ENCODE measurements at places on chromosomes 1 and 21.

- no peak for DNase-seq
Observed at GRCh38 chr1:3014443-3015268, 6.6 kb upstream of the ACTRT2 start.

DNA sequence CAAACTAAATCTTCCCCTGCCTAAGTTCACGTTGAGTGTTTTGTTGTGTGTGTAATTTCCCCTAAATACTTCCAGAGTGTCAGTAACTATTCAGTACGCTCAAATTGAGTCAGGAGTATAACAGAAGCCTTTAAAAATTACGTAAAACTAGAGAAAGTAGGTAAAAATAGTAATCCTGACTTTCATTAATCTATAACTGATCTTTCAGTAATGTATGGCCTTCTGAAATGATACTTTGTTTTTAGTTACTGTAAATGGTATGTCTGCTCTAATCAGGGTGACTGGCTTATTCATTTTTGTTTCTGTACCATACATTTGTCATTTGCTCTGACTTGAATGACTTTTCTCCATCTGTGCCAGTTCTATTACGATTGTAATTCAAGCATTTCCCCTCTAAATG, 29.4 kb downstream of the MIER1 start:
- no peak for DNase-seq

DNA sequence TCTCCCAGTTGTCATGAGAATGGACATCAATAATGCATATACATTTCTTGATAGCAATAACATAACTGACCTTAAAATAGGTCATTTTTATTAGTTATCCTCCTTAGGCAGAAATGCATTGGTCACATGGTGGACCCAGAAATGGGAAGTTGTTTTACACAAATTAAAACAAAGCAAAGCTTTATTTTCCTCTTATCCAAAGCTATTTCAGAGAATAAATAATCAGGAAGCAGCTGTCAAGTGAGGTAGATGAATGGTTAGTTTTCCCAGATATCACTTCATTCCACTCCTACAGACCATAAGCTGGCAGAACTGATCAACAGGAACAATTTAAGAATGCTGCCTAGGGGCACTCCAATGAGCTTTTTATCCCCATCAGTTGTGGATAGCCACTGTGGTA, 16.0 kb upstream of the OLIG1 start:
- DNase-seq = no peak

DNA sequence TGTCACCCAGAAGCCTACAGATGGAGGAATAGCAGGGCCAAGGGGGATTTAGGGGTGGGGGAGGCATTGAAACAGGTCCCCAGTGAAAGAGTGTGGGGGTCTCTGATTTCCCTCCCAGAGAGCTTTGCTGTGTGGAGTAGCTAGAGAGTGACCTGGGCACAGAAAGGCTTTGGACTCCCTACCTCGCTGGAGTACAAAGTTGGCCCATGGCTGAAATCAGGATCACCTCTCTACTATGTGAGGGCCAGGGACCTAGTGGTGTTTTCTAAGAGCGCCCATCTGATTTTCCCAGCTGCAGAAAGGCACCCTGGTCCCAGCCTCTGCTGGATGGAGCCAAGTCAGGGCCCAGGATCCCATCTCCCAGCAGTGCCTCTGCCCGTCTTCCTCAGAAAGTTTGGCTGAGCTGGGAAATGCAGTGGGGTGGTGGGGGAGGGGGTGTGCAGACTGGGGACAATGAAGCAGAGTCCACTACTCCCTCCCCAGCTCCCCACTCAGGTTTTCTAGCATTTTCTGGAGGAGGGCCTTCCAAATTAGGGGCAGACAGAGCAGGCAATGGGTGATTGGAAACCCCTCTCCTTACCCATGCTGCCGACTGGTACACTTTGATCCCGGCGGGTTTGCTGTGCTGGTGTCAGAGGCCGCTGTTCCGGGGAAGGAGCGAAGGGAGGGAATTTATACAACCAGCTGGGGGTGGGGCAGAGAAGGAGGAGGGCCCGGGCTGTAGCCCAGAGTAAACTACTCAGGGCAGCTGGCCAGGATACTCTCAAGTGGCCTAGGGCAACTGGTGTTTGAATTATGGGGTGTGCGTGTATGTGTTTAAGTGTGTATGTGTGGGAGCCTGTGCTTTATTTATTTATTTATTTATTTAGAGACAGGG, at the start of gene SELENBP1:
SELENBP1 (minus strand) TSS at position 648 of the 877 bp plus-strand sequence; CDS start at position 584, 64 bp downstream.
- DNase-seq = no peak

DNA sequence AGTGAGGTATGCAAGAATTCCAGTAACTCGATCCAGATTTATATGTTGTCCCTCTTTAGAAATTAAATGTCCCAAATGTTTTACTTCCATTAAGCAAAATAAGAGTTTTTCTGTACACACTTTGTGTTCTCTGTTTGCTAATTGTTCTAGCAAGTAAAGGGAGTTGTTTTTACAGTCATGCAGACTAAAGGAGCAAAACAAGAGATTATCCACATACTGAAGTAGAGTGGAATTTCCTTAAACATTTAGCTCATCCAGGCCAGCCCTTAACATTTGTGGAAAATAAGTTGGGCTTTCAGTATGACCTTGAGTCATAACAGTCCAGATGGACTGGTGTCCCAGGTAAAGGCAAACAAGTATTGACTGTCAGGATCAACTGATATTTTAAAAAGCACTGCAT, 44.1 kb upstream of the TINAGL1 start:
- DNase-seq = no peak

DNA sequence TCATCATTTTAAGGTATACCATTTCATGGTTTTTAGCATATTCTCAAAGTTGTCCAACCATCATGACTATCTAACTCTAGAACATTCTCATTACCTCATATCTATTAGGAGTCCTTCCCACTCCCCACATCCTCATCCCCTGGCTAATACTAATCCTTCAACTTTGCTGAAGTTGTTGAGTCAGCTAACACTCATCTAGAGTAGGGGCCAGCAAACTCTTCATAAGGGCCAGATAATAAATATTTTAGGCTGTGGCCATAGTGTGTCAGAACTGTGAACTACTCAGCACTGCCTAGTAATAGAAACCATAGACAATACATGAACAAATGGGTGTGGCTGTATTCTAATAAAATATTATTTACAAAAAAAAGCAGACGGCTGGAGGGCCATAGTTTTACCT, 43.0 kb downstream of the TOR3A start:
- DNase-seq = no peak

- no peak for DNase-seq
Observed at GRCh38 chr21:31351960-31352359, 7.9 kb upstream of the TIAM1 start.

GRCh38 chr1:218317061-218317460, 28.1 kb upstream of the TGFB2 start:
- DNase-seq = no peak

DNA sequence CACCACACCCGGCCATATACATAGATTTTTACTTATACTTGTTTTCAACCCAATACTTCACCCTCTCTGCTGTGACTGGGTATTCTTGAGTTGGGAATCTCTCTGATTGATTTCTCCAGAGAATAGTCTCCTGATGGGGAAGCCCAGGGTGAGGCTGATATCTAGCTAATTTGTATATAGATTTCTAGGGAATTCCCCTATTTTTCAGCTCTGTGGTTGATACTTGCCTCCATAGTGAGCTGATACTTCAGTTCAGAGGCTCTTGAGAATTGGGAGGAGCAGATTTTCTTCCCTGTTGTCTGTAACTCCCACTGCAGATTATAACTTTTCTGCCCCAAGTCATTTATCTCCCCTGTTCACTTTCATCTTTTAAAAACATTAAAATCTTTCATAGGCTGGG, 14.5 kb upstream of the SH3BGRL3 start:
- no peak for DNase-seq

GRCh38 chr1:187415065-187415464, 586.3 kb downstream of the PLA2G4A start:
- no peak for DNase-seq

DNA sequence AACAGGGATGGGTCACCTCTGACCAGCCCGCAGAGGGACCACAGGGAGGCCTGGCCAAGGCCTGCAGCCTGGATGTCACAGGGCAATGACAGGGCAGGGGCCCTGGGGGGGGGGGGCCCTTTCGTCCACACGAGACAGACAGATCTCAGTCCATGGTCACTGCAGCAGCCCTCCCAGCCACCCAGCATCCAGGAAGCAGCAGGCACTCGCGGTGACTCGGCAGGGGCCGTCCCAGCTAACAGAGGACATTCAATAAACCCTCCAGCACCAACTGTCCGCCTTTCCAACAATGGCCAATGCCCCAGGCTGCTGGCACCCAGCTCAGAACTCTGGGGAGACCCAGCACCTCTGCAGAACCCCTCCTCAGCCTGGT, 32.9 kb downstream of the MEGF6 start:
- no peak for DNase-seq

DNA sequence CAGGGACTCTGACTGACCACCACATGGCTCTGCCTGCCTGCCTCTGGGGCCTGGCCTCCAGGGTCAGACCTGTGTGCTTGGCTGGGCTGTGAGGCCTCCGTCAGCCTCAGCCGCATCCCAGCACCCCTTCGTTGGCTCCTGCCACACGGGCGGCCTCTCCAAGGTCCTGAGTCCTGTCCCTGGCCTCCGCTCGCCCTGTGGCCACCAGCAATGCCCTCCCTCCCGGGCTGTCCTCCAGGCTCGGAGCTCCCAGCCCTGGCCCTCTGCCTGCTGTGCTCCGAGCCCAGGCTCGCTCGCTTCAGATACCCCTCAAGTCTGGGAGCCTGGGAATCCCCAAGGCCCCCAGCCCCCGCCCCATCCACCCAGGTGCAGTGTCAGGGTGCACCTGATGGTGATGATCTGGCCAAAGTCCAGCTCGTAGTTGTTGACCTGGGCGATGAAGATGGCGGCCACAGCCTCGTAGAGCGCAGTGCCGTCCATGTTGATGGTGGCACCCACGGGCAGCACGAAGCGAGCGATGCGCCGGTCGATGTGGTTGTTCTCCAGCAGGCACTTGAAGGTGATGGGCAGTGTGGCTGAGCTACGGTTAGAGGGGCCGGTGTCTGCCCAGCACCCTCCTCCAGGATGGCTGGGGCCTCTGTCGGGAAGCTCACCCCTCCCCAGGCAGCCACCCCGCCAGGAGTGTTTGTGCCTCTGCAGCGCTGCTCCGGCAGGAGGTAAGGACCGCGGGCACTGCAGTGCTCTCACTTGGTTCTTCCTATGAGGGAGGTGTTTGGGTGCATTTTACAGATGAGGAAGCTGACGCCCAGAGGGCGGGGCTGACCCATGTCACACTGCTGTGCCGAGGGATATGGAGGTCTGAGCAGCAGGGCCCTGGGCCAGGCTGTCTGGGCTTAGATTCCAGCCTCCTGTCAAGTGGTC, 28.5 kb downstream of the PODN start:
- DNase-seq = no peak

DNA sequence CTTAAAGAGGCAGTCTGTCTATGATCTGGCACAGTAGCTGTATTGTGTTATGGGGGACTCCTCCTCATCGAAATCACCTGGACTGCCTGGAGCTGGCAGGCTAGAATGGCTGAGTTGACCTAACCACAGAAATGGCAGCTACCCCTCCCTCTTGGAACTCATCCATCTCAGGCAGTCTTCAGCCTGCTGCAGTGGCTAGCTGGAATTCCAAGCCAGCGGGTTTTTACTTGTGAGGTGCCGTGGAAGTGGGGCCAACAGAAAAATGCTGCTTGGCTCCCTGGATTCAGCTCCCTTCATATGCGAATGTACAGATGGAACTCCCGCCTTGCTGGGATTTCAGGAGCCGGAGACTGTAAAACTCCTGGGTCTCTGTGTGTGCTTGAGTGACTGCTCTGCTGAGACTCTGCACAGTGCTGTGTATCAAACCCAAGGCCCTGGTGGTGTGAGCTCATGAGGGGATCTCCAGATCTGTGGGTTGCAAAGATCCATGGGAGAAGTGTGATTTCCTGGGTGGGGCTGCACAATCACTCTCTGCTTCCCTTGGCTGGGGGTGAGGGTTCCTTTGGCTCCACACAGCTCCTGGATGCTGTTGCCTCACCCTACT, 316.9 kb downstream of the CTH start:
- DNase-seq = no peak

DNA sequence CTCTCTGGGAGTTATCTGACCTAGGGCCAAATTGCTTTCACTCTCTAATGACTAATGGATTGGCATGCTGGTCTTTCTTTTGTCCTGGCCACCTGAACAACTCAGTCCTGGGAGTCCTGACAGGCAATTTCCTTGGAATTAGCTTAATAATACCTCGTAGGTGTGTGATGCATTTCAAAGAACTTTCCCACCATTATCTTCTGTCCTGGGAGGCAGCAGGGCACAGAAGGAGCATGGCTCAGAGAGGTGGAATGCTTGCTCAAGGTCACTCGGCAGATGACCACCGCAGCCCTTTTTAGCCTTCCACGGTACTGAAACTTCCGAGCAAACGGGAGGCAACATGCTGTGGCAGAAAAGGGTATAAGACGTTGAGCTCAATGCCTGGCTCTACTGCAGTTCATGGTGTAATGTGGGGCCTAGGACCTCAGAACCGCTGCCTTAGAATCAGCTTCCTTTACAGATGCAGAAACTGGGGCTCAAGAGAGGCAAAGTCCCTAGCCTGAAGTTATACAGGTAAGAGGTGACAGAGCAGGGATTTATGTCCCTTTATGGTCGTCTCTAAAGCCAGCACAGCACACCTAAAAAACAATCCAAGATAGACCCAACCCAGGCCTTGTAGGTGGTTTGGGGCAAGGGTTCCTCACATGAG, 3.2 kb downstream of the ID3 start:
- DNase-seq = no peak

DNA sequence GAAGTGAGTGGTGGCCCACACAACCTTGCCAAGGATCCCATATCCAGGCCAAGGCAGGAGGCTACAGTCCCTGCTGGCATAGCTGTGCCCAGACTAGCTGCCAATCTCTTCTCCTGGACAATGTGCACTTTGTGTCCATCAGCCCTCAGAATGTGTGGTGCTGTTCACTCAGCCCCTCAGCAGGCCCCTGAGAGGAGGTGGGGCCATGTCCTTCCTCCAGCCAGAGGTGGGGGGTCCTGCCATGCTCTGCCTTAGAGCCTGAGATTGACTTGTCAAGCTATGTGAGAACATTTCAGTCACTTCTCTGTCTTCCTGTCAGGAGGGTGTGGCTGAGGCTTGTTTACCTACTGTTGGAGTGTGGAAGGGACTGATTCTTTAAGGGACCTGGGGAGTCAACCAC, 1.4 kb downstream of the NCF2 start:
- no peak for DNase-seq

- DNase-seq = no peak
Observed at GRCh38 chr1:13828454-13829151, 128.6 kb downstream of the PRDM2 start.

DNA sequence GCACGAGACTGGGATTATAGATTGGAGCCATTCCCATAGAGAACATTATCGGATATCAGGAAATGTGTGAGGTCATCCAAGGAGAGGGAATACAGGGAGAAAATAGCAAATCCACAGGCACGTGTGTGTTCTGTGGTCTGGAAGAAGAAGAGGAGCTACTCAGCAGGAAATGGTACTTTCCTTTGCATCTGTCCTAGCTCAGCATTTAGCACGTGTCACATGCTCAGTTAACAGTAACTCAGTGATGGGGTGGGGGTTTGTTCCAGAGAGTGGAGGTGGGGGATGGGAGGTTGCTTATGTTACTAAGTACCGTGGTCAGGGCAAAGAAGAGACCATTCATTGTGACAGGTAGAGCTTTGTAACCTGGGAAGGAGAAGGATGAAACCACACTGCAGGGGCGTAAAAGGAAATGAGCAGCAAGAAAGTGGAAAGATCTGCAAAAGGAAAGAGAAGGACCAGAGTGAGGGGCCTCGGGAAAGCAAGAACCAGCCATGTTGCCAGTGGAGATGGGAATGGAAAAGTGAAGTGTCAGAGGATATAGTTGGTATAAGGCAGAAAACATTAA, 100.4 kb downstream of the ATP5PO start:
- no peak for DNase-seq

Data from stimulated activated CD4-positive, alpha-beta T cell treated with anti-CD3 and anti-CD28 coated beads, Interleukin-1b, Interleukin-23, amount 100 ng/mL, for 1 hour (primary cell).